ENCODE measurements at places on chromosomes 2 and 18. TPM values are rescaled to one million over a fixed set of nuclear protein-coding genes. Genes with fewer than 3 reads are reported as not detected.

DNA sequence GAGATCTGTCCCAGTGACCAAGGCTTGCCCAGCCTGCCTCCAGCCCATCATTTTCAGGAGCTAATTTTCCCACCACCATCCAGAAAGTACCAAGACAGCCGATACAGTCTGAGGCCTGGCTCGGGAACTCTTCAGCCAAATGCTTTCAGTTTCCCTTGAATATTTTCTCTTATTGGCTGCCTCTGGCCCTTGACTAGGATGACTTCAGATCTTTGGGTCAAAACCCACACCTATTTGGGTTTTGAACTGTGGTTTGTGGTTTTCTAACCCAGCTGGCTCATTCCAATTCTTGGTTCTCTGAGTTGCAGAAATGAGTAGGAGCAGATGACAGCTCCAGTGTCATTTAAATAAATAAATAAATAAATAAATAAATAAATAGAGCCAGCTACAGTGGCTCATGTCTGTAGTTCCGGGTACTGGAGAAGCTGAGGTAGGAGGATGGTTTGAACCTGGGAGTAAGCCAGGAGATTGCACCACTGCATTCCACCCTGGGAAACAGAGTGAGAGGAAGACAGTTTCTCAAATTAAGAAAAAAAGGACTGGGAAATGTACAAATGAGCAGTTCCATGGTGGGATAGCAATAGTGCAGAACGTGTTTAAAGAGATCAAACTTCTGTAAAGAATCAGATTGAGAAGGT, 465.0 kb upstream of the SOX11 start:
- DNase-seq, result no peak

The OR6B2 gene
- total RNA-seq, result not detected

The GPR75 gene
- 1.1 TPM for total RNA-seq

The KIF3C gene
- 6.7 TPM for total RNA-seq

The HOXD3 gene
- total RNA-seq, result 0.56 TPM

GRCh38 chr2:156653675-156654074, 217.5 kb downstream of the GPD2 start:
- no peak for DNase-seq

GRCh38 chr2:8447610-8448221, 234.1 kb upstream of the ID2 start:
- peak; percentile 49 for DNase-seq

DNA sequence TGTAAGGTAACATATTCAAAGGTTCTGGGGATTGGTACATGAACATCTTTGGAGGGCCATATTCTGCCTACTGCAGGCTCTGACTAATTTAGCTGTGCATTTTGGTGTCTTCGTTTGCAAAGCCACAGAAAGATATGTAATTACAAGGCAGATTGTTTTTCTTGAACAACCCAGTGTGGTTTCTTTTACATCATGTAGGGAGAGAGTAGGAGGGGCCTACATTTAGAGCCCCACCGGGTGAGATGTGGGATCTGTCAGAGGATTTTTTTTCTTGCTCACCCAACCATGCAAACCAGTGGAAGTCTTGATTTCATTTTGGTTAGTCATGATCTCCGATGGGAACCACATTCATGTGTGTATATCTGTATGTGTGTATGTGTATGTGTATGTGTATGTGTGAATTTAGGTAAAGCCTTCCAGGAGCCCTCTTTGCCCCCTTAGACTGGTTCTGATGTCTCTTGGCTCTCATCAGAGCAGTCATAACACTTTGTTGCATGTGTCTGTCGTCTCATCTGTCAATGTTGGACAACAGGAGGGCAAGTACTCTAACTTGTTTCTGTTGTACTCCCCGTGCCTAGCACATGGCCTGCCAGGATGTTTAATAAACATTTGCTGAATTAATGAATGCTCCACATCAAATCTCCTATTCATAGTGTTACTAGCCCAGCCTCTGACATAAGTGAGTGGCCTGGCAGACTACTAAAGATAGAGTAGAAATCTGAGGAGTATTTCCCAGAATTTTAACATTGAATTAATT, 239.9 kb downstream of the MTX2 start:
- no peak for DNase-seq

GRCh38 chr2:85678794-85679672, 11.0 kb upstream of the SFTPB start:
- DNase-seq, result peak; percentile 98

- DNase-seq, result no peak
These were observed 69.9 kb downstream of the SP100 start for GRCh38 chr2:230485801-230486341.

- peak; percentile 53 for DNase-seq
These were observed 36.2 kb upstream of the HS6ST1 start for GRCh38 chr2:128354726-128355470.

- DNase-seq, result no peak
These were observed 8.2 kb downstream of the DCC start for GRCh38 chr18:52348209-52348608.
